ENCODE measurements at places on chromosomes 3 and 15.

GRCh38 chr3:132625613-132626012 is 28.5 kb downstream of the ACKR4 start:
- DNase-seq: no peak

DNA sequence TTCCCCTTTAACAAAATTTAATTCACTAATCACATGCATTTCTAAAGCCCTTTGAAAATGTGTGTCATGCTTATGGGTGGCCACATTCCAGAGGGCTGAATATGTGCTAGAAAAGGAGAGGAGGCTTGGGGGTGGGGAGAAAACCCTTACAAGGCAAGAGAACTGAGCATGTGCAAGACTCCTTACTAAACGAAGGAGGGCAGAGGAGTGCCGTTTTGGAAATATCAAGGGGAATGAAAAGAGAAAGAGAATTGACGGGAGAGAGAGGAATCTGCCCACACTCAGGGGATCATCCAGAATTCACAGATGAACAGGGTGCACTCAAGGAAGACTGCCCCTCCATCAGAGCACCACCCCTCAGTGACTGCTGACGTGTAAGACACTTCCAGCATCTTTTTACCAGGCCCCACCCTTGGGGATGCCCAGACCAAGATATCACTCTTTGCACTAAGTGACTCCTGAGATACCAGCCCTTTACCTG is 37.9 kb upstream of the TSC22D2 start:
- no peak for DNase-seq

GRCh38 chr3:173688216-173688842 is 290.8 kb downstream of the NLGN1 start:
- DNase-seq: no peak

- no peak for DNase-seq
These were observed 120.1 kb downstream of the VGLL4 start for GRCh38 chr3:11523572-11524101.
